NCI-H2029 treated with DMSO at 0.1 percent for 48 hours (cell line): ENCODE measurements at places on chromosomes 2 and 18.

GRCh38 chr18:21449367-21450290 lies 150.9 kb downstream of the ESCO1 start:
- no peak for DNase-seq

DNA sequence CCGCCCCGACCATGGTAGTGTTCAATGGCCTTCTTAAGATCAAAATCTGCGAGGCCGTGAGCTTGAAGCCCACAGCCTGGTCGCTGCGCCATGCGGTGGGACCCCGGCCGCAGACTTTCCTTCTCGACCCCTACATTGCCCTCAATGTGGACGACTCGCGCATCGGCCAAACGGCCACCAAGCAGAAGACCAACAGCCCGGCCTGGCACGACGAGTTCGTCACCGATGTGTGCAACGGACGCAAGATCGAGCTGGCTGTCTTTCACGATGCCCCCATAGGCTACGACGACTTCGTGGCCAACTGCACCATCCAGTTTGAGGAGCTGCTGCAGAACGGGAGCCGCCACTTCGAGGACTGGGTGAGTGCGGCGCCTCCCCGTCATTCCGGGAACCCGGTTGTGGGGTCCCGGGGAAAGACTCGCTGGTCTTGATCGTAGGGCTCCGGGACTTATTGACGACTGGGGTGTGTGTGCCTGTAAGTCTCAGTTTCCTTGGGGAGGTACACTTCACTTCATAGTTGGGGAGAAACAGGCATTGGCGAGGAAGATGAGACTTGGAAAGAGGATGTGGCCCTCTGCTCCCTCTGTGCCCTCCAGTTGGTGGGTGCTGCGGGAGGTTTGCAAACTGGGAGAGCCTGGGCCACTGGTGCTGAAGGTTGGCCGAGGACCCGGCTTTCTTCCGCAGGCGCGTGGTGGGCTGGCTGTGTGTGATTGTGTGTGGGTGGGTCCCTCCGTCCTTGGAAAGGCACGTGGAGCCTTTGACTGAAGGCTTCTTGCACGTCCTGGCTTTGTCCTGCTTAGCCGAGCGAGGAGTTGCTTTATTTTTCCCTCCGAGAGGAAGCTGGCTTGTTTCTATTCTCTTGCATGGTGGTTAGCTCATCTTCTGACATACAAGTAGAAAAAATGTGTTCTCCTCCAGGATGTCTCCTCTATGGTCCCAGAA lies 886 bp downstream of the PRKCE start:
- no peak for DNase-seq

DNA sequence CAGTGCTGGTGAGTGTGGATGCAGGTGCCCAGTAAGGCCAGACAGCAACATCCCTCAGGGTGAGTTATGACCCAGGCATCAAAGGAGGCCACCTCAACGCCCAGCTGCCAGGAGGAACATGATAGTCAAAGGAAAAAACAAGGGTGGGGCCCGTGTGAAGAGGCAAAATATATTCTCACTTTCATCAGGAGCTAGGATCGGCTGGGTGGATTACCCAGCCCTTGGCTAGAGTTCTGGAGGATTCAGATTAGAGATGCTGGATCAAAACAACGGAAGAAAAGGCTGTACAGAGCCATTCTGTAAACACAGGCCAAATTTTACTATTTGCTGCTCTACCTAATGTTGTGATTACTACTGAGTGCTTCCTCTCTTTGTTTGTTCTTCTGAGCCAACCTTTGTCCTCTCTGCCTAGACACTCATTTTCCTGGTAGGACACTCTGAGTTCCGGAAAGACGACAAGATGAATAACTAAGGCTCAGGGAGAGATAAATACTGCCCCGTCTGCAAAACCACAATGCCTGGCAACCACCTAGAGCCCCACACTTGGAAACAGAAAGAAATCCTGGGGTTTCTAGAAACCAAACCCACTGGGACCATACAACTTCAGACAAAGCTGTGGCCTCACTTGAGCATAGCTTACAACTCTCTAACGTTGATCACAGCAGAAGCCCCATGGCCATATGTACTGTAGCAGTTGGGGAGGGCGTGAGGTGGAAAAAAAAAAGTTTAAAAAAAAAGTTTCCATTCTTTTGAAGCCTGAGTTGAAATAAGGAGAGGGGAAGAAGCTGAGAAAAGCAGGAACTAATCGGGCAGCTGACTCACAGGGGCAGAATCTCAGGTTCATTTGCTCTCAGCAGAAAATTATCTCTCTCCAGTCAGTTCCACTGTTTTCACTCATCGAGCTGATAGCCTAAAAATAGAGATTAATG lies 17.8 kb upstream of the PMAIP1 start:
- DNase-seq, result peak; percentile 20

DNA sequence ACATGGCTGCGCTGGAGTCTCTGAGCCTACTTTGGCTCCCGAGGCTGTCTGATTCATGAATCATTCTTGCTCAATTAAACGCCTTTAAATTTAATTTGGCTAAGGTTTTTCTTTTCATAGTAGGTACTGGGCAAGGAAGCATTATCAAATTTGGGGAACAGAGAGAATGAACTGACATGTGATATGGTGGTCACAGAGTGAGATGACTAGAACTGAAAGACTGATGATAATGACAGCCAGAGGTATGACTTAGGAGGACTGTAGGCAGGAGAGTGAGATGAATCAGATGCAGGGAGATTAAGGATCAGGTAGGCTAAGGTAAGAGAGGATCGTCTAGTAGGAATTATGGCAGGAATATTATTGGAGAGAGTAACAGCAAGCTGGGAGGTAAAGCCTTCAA lies 40.9 kb upstream of the ST8SIA3 start:
- DNase-seq, result no peak

- DNase-seq, result peak; percentile 13
These were observed 13.4 kb upstream of the COPS8 start for GRCh38 chr2:237072067-237072931.

DNA sequence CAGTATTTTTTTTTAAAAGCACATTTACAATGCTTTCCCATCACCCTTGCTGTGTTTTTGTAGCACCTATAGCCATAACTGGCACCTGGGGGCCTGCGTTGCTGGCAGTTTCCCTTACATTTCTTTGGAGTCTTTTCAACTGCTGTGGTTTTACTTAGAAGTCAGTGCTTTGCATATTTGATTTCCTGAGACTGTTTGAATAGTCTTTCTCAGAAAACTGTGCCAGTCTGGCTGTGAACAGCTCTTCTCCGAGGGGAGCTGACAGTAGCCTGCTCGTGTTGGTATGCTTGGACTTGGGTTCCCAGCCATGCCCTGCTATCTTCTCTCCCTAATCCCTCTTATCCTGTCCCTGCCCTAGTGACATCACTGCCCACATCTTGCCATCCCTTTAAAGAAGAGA lies 81.5 kb downstream of the DPP4 start:
- DNase-seq, result no peak

- no peak for DNase-seq
These were observed 391.7 kb downstream of the ZEB2 start for GRCh38 chr2:144128130-144128746.

DNA sequence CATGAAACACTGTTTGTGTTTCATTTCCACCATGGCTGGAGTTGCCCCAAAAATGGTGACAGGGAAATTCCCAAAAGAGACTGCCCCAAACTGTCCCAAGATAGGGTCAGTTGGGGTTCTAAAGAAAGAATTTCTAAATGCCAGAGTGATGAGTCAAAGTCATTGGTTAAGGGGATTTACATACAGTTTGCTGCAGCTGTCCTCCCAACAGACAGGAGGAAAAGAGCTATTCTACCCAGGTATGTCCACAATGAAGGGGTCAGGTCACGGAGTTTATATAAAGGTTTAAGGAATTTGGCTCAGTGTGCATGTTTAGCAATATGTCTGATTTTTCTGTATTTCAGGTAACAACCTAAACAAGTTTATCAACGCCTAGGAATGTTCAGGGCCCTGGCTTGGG lies 344.1 kb downstream of the TDRD15 start:
- no peak for DNase-seq

DNA sequence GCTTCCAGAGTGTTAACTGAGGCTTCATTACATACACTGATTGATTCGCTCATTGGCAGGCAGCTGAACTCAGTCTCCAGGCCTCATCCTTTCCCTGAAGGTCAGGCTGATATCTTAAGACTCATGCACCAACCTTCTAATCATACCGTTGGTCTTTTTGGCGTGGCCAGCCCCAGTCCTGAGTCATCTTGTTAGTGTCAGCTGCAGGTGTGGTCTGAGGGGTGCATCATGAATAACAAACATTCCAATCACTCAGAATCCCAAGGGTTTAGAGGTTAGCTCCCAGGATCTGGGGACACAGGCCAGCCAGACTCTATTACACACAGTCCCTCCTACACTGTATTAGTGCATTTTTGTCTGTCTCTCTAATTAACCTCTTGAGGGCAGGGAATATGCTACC lies 271.5 kb downstream of the HRH4 start:
- no peak for DNase-seq

- no peak for DNase-seq
These were observed 22.9 kb upstream of the SSB start for GRCh38 chr2:169775765-169776164.

DNA sequence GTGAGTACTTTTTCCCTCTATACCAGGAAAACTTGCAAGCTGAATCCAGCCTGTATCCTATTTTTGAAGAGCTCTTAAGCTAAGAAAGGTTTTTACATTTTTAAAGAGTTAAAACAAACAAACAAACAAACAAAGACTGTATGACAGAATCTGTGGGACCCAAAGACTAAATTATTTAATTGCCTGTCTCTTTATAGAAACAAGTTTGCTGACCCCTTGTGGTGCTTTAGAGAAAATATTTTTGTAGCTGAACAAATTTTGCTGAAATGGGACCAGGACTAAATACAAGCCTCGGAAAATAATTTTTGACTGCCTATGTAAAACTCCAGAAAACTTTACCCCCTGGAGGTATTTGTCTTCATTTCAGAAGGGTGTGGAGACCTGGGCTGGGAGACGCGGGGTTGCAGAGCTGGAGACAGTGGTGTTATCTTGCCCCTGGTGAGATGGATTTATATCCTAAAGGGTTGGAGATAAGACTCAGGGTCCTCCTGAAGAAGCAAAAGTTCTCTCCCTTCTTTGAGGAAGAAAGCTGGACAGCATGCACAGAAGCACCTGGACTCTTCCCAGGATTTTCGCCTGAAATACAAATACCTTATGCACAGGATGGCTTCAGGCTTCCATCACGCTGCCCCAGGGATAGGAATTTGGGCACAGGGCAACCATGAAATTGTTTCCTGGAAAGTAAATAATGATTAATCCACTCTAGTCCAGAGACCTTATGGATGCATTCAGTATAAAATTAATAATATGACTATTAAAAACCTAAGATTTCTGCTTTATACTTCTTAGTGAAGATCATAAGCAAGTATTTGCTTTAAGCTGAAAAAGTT lies 54.3 kb downstream of the TMX3 start:
- no peak for DNase-seq

GRCh38 chr2:108538000-108538625 lies 3.8 kb downstream of the LIMS1 start:
- DNase-seq, result no peak

DNA sequence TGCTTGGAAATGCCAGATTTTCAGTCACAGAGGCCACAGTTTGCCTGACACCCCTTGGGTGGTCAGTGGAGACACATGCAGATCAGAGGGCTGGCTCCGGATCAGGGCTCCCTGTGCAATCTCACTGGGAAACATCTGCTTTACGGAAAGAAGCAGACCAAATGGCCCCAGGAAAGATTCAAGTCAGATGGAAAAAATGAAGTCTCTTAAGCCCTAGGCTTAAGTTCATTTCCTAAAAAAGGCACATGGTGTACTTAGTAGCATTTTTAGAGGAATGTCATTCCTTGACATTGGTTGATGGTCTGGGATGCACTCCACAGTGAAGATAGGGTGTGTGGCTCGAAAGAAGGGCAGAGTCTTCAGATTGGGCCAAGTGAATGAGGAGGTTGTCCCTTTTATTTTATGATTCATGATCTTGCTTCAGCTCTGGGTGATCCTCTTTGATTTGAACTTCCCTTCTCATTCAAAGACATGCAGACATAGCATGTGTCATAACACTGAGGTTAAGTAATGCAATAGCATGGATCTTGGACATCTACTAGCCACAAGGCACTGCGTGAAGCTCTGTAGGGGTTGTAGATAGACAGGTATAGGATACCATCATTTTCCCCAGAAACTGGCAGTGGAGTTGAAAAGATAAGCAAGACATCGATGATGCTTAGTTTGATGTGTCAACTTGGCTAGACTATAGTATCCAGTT lies 56.5 kb downstream of the KCNE4 start:
- DNase-seq, result no peak

- DNase-seq, result no peak
These were observed 124.8 kb upstream of the COL5A2 start for GRCh38 chr2:189304360-189304759.

DNA sequence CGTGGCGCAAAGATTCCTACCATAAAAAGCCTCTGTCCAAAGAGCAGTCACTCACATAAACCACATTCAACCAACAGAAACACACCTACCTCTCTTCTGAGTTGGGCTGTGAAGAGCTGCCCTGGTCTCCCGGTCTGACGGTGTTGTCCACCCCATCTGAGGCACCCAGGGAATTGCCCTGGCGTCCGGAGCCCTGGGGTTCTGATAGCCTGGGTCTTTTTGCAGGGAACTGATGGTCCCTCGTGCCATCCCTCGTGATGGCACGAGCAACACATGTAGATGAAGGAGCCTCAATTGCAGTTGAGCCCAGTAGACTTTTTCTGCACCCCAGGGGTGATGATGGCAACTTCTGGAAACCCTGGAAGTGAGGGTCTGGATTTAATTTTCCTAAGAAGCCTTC lies 13.8 kb downstream of the HJURP start:
- DNase-seq, result no peak

DNA sequence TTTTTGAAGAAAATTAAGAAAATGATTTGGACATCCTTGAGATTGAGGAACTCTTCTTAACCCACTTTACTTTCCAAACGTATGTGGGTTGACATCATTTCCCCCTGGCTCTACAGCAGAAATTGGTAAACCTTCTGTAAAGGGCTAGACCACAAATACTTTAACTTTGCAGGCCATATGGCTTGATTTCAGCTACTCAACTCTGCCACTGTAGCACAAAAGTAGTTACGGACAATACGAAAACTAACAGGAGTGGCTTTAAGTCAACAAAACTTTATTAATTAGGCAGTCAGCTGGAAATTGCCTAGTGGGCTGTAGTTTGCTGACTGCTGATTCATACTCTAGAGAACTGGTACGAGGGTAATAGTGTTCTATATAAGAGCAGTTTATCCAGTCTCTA lies 83.2 kb upstream of the DTNB start:
- DNase-seq, result no peak

GRCh38 chr2:85599468-85600234 lies 2.8 kb downstream of the TMEM150A start:
- DNase-seq, result no peak

DNA sequence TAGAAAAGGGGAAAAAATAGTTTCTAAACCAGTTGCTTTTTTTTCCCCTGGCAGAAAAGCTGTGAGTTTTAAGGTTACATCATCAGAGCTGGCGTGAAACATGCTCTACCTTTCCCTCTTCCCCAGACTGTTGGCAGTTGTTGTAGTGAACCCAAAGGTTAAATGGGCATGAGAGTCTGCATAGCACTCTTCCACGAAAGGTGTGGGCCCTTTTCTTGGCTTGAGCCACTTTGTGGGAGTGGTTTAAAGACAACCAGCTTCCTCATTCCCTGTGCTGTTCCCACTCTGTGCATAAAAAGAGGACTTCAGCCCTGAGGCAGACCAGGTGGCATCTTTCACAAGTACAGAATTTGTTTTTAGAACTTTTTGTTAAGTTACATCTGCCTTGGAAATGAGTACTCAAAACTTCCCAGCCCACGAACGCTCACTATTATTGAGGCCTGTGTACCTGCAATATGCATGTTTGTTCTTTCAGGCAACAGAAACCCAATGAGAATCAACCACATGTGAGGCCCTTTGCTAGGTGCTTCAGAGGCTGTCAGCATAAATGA lies 243.8 kb downstream of the BABAM2 start:
- DNase-seq, result peak; percentile 2
